ENCODE measurements at places on chromosomes 12 and 14.

- DNase-seq, result no peak
Measured at GRCh38 chr14:55450987-55451386, 10.6 kb upstream of the TBPL2 start.

DNA sequence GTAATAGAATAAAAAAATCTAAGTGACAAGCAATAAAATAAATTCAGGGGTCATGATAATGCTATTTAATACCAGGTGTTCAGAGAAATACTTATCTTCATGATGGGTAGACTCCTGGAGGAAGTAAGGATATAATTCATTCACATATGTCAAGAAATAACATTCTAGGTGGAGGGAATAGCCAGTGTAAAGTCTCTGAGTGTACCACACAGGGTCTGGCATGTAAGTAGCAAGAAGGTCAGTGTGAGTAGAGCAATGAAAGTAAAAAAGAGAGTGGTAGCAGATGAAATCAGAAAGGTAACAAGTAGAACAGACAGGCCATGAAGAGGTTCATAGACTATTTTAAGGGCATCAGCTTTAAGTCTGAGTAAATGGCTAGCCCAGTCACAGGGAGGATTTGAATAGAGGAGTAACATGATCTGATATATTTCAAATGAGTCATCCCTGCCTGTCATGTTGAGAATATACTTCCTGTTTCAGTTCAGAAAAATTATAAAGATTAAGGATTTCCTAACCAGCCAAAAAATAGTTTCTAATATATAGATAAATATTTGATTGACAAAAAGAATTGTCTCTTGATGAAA lies 519.9 kb downstream of the C12orf50 start:
- DNase-seq, result no peak

DNA sequence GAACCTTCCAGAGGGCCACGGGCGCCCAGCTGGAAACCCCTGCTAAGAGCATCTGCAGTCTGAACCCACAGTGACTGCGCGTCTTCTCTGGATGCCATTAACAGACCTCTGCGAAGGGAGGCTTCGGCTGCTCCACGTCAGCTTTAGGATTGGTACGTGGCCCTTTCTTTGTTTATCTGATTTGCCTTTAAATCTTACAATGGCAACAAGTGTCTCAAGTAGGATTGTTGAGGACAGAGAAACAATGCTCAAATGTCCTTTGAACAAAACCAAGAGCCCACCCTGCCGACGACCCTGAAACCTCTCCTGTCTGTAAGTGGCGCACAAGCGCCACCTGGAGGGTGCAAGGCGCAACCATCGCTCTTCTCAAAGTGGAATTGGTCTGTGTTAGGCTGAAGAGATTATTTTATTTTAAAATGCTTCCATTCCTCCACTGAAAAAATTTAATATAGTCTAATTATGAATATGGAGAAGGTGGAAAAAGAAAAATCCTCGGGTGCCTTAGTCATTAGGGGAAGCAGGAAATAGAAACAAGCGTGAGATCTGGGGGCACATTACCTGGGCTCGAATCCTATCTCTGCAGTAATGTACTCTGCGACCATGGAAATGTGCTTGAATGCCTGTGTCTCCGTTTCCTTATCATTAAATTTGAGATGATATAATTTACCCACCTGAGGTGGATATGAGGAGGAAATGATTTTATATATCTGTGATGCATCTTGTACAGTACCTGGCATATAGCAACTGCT lies 82.6 kb upstream of the PTPRB start:
- DNase-seq, result no peak

- DNase-seq, result no peak
Measured at GRCh38 chr12:8584004-8584403, 28.7 kb downstream of the AICDA start.

GRCh38 chr12:18139989-18140596 lies 50.1 kb upstream of the RERGL start:
- DNase-seq, result no peak

DNA sequence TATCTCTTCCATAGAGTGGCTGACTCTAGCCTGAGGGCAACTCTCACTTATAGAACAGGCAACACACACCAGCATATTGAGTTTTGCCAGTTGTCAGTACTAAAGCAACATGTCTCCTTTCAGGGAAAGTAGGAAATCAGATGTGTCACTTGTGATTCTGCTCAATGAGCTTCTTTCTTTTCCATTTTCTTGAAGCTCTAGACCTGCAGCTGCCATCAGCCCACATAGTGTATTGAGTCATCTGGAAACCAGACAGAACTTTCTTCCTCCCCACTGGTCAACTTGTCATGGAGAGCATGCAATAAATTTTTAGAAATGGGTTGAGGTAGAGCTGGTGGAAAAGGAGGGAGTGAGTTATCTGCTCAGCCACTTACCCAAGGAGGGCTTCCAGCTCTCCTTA lies 209.0 kb upstream of the PLEKHG7 start:
- DNase-seq, result no peak

DNA sequence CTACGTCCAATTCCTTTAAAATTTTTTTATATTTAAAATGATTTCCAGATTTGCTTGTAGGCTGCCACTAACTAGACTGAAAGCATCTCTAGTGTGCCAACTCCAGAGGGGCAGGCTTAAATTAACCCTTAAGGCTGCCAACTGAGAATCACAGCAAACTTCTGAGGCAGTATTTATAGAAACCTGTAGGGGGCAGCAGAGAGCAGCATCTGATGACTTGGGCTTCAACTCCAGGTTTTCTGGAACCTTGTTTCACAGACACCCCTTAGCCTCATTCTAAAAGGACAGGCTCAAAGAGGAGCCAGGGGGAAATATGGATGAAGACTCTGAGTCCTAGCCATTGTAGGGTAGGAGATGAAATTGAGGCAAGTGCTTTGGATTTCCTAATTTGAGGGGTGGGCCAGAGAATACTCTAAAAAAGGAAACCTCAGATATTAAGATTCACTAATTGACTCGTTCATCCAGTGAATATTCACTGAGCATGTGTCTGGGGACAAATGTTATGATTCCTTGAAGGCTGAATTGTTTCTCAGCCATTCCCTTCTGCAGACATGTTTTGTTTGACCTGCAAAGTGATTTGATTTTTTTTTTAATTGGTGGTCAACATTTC lies 63.3 kb upstream of the HSPB8 start:
- DNase-seq, result no peak

DNA sequence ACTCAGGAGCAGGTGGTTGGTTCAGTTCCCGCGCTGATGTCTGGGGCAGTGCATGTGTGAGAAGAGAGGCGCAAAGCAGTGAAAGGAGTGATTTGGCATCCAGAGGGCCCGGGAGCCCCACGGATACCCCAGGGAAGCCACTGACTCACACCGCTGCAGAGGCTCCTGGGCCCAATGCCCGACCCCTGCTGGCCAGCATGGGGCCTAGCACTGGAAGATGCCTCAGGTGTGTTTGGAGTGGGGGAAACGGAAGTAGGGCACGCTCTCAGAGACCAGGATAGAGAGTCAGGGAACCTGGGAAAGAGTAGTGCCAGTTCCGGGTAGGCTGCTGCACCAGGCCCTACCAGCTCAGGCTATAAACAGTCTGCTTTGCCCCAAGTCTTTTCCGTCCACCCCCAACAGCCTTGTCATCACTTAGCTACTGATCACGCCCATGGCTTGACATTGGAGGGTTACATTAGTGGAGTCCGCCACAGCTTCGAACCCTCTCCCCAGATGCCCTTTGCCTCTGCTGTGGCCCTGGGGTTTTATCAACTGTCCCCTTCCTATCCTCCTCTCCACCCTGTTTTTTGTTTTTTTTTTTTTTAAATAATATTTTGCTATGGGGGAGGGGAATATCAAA lies 9.5 kb upstream of the CSAD start:
- DNase-seq, result no peak

DNA sequence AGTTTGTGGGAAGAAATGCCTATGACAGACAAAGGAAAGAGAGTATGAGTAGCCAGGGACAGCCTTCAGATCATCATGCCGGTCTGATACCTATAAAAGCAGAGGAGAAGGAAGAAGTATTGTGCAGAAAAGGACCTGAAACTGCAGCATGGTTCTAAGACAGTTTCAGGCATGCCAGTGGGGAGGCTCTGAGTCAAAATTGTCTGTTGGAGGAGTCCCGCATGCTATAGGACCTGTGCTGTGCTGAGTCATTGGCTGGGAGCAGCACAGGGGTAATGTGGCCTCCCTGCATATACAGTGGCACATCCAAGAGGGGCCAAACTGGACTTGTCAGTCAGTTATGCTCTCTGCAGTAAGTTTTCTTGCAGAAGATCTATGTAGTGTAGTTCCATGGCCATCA lies 40.7 kb downstream of the NEUROD4 start:
- no peak for DNase-seq

DNA sequence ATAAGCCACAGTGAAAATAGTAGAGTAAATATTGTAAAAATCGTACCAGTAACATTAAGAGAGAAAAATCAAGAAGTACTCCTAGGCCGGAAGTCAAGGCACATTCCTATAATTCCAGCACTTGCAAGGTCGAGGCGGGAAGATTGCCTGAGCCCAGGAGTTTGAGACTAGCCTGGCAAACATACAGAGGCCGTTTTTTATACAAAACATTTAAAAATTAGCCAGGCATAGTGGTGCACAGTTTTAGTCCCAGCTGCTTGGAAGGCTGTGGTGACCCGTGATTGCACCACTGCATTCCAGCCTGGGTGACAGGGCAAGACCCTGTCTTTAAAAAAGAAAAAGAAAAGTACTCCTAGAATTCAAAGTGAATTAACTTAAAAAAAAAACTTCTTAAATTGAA lies 341.8 kb downstream of the C12orf50 start:
- DNase-seq, result no peak

DNA sequence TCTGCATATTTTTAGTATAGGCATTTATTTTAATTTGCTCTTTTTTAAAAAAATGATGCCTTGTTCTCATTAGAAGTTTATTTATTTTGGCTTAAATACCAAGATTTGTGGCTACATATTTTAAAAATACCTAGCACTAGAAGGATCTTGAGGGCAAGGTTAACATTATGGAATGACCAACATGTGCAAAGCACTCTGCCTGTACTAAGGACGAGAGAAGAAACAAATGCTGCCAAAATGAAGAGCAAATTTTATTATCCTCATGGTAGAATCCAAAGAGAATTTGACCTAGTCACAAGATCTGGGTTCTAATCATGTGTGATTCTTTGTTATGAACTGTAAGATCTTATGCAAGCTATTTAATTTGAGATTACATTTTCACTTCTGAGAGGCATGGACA lies 2.8 kb downstream of the CAND1 start:
- DNase-seq, result no peak

DNA sequence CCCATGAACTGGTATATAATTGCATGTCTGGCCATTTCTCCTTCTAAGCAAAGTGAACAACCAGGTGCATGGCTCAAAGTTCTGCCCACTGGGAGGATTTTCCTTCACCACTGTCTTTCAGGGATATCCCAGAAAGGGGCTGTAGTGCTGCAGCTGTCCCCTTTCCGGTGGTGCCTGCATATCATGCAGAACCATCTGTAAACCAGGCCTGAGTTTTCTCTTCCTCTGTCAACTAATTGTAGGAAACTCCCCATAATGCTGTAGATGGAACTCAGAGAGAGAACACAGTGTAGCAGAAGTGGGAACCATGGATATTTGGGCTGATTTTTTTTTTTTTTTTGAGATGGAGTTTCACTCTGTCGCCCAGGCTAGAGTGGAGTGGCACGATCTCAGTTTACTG lies 45.6 kb upstream of the CRY1 start:
- DNase-seq, result no peak

GRCh38 chr14:30521899-30522736 lies 36.8 kb upstream of the G2E3 start:
- no peak for DNase-seq

- no peak for DNase-seq
Measured at GRCh38 chr14:34049790-34050189, 98.9 kb upstream of the EGLN3 start.

DNA sequence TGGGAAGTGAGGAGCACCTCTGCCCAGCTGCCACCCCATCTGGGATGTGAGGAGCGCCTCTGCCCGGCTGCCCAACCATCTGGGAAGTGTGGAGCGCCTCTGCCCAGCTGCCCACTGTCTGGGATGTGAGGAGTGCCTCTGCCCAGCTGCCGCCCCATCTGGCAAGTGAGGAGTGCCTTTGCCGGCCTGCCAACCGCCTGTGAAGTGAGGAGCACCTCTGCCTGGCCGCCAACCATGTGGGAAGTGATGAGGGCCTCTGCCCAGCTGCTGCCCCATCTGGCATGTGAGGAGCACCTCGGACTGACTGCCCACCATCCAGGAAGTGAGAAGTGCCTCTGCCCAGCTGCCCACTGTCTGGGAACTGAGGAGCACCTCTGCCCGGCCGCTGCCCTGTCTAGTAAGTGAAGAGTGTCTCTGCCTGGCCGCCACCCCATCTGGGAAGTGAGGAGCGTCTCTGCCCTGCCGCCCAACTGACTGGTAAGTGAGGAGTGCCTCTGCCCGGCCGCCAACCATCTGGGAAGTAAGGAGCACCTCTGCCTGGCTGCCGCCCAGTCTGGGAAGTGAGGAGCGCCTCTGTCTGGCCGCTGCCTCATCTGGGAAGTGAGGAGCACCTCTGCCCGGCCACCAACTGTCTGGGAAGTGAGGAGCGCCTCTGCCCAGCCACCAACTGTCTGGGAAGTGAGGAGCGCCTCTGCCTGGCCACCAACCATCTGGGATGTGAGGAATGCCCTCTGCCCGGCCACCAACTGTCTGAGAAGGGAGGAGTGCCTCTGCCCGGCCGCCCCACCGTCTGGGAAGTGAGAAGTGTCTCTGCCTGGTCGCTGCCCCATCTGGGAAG lies 22.6 kb downstream of the FAR2 start:
- DNase-seq, result no peak

- no peak for DNase-seq
Measured at GRCh38 chr14:103806805-103807204, 40.6 kb downstream of the PPP1R13B start.

- DNase-seq, result no peak
Measured at GRCh38 chr14:35991356-35991755, 165.2 kb downstream of the BRMS1L start.

DNA sequence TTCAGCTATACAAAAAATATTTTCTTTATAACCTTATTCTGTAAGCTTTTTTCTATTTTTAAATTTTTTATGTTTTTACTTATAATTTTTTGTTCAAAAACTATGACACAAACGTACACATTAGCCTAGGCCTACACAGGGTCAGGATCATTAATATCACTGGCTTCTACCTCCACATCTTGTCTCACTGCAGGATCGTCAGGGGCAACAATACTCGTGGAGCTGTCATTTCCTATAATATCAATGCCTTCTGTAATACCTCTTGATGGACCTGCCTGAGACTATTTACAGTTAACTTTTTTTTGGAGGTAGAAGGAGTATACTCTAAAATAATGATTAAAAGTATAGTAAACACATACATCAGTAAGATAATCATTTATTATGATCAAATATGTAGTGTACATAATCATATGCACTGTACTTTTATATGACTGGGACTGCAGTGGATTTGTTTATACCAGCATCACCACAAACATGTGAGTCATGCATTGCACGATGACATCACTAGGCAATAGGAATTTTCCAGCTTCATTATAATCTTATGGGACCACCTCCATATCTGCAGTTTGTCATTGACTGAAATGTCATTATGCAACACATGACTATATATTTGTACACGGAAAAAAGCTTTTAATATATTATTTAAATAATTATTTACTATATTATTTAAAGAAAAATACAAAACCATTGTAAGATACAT lies 18.5 kb upstream of the PMCH start:
- no peak for DNase-seq

- DNase-seq, result no peak
Measured at GRCh38 chr12:56115329-56115728, 1.1 kb upstream of the RPL41 start.

All from AG09309 (cell line).